ENCODE measurements at places on chromosomes 2 and 18.

DNA sequence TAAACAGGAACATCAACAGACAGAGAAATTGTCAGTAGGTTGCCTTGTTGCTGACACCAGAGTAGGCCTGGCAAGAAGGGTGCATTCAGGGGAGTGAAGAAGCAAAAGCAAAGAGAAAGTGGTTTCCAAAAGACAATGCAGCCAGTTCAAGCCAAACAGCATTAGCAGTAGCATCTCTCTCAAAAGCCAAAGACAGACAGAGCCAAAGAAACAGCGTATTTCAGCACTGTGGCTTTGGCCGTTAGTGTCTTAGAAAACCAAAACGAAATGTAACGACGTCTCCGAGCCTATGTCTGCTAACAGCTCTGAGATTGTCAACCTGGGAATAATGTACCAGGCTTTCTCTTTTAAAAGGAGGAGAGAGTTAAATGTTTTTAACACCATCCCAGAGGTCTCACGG lies 178.6 kb downstream of the NRP2 start:
- no peak for DNase-seq

GRCh38 chr2:173747035-173747434 lies 218.1 kb downstream of the SP3 start:
- no peak for DNase-seq

DNA sequence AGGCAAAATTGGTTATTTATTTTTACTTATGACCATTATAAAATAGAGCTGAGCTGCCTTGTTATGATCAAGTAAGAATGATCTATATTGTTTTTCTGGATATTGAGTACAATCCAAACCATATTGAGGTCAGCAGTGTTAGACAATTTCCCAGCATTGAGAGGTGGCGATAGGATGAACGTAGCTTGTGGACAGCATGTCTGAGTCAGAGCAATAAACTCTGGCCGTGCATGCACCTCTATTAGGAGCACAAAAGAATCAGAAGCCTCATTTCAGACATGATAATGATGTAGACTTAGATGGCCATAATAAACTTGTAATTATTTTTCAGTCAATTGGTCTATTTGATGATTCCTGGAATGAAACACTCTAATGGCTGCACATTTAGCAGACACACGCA lies 491.6 kb downstream of the RIT2 start:
- DNase-seq: no peak

GRCh38 chr2:112996635-112997034 lies 8.6 kb upstream of the IL36A start:
- no peak for DNase-seq

- no peak for DNase-seq
These were observed 5.4 kb upstream of the BOD1L2 start for GRCh38 chr18:57141208-57142129.

GRCh38 chr18:34322365-34323289 lies 97.9 kb upstream of the NOL4 start:
- DNase-seq: no peak

GRCh38 chr2:105773568-105773967 lies 28.9 kb downstream of the NCK2 start:
- no peak for DNase-seq

GRCh38 chr2:226017537-226017936 lies 618.0 kb downstream of the NYAP2 start:
- DNase-seq: no peak

DNA sequence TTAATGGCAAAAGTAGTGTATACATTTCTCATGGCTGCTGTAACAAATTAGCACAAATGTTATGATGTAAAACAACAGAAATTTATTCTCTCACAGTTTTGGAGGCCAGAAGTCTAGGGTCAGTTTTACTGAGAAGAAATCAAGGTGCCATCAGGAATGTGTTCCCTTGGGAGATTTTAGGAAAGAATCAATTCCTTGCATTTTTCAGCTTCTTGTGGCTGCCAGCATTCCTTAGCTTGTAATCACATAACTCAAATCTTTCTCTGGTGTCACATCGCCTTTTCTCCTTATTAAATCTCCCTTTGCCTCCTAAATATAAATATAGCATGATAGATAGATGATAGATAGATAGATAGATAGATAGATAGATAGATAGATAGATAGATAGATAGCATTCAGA lies 307.0 kb upstream of the REG3G start:
- DNase-seq: no peak

GRCh38 chr2:177549171-177549570 lies 156.6 kb downstream of the AGPS start:
- DNase-seq: no peak

GRCh38 chr2:148796735-148797512 lies 78.1 kb upstream of the KIF5C start:
- no peak for DNase-seq

DNA sequence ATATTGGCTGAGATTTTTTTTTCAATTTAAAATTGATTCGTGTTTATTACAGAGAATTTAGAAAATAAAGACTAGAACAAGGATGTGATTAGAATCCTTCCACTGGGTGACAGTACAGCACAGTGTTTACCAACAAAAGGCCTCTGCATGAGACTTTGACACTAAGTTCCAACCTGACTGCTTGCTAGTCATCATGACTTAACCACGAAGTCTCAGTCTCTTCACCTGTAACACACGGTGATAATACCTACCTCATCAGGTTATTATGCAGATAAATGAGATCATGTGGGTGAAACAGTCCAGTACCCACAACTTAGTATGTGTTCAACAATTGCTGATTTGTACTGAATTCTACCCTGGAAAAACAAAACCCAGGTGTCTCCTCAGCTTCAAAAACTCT lies 151.2 kb downstream of the STK39 start:
- no peak for DNase-seq

GRCh38 chr2:9722451-9722850 lies 91.7 kb upstream of the YWHAQ start:
- DNase-seq: no peak

DNA sequence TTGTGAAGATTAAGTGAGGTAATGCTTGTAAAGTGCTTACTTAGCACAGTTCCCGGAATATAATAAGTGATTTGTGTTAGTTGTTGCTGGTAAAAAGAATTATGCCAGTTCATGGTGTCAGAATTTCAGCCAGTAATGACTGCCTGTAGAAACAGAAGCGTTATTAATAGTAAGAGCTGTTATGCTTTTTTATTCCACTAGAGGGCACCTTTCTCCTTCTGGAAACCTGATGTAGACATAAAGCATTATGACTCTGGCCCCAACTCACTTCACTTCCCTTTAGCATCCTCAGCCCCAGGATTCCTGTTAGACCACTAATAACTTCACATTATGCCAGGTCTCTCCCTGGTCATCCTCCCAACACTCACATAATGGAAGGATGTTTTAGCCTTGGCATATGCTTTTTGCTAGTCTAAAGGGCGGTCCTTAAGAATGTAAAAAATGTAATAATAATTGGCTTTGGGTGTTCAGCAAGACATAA lies 34.9 kb downstream of the C18orf54 start:
- DNase-seq: peak; percentile 66

GRCh38 chr2:138502255-138503086 lies 901 bp downstream of the SPOPL start:
- DNase-seq: no peak

- DNase-seq: no peak
These were observed 28.3 kb upstream of the SLC40A1 start for GRCh38 chr2:189608795-189609422.

- DNase-seq: no peak
These were observed 35.2 kb downstream of the OTOF start for GRCh38 chr2:26442707-26443106.

GRCh38 chr2:42839809-42840501 lies 47.6 kb upstream of the HAAO start:
- no peak for DNase-seq

DNA sequence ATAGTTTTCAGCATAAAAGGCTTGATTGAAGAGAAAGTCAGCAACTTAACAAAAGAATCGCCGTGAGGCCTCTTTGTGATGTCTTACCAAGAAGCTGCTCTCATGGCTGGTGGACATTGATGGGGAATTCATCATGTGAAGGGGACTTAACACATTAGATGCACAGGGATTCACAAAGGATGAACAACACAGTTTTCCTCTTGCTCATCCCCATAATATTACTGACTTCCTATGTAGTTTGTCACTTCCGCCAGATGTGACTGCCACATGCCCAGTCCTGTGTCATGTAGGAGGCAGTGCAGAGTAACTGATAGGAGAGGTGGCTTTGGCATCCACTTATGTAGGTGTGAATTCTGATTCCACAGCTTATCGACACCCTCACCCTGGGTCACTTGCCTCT lies 232.6 kb upstream of the LYPD1 start:
- no peak for DNase-seq

DNA sequence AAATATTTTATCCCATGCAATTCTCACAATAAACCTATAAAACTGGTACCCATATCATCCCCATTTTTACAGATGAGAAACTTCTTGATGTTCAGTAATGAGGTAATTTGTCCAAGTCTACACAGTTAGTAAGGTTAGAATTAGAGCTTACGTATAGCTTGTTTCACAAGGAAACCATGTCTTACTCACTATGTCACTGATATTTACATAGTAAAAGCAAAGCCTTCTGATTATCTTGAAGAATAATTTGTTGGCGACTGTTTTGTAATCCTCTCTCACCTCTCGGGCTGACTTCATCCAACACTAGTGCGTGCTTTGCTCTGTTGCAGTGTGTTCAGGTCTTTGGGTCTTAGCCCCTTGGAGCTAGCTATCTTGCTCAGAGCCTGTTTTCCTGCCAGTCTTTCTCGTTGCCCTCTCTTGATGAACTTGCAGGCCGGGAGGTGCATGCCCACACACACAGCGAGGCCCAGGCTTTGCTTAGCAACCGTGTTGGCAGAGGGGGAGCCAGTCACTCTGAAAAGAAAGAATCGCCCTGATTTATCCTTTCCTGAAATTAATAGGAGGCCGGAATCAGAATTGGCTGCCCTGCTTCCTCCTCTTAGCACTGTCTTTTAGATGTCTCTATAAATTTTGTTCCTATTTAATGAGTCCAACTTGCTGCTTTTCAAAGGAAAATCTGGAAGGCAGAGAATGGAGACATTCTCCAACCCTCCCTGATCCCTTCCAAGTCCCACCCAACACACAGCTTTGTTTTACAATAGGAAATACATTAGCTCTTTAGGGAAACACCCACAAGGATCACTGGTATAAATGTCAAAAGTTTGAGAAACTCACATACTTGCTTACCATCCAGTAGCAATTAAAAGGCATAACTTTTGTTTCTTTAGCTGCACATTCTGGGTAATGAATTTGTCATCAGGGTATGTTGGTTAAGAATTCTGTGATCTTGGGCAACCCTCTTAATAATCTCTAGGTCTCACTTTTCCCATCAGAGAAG lies 97.6 kb upstream of the SEC11C start:
- DNase-seq: no peak

GRCh38 chr2:39779927-39780326 lies 869 bp upstream of the THUMPD2 start:
- no peak for DNase-seq

GRCh38 chr2:100972452-100972851 lies 29.6 kb upstream of the RPL31 start:
- no peak for DNase-seq
